ENCODE measurements at places on chromosomes 5 and 9. TPM values are rescaled to one million over a fixed set of nuclear protein-coding genes. Genes with fewer than 3 reads are reported as not detected.

DNA sequence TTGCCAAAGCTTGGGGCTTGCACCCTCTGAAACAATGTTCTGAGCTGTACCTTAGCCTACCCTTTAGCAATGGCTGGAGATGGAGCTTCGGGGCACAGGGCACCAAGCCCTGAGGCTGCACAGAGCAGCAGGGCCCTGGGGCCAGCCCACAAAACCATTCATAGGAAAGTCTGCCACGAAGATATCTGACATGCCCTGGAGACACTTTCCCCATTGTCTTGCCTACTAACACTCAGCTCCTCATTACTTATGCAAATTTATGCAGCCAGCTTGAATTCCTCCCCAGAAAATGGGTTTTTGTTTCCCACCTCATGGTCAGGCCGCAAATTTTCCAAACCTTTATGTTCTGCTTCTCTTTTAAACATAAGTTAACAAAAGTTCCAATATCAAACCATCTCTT is 105.7 kb downstream of the DTWD2 start:
- DNase-seq, result no peak

The SLCO6A1 gene
- total RNA-seq, result not detected

The IL4 gene
- total RNA-seq, result not detected

The ZNF189 gene
- 5.7 TPM for total RNA-seq

The FSTL4 gene
- total RNA-seq, result 0.29 TPM

DNA sequence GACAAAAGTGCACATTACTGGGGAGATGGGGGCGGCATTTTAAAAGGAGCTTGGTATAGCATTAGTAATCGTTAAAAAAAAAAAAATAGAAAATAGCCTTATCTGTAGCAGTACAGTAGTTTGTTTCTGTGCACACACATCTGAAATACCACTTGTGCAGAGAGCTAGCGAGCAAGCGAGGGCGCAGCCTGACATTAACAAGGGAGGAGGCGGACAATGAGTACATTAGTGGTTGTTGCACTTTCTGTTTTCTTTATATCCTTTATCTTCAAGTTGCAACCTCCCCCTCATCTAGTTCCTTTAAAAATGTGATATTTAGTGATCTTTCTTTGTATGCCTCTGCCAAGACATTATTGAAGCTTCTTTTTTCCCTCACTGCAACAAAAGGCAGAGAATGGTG is 880 bp upstream of the PTPDC1 start:
- DNase-seq, result no peak

- DNase-seq, result no peak
Measured at GRCh38 chr9:93116072-93116961, 17.7 kb downstream of the NINJ1 start.

- DNase-seq, result no peak
Measured at GRCh38 chr5:56543441-56544388, 271.6 kb upstream of the MAP3K1 start.

The PAX5 gene
- 0.21 TPM for total RNA-seq

- no peak for DNase-seq
Measured at GRCh38 chr9:129929496-129930125, 94.4 kb downstream of the USP20 start.

DNA sequence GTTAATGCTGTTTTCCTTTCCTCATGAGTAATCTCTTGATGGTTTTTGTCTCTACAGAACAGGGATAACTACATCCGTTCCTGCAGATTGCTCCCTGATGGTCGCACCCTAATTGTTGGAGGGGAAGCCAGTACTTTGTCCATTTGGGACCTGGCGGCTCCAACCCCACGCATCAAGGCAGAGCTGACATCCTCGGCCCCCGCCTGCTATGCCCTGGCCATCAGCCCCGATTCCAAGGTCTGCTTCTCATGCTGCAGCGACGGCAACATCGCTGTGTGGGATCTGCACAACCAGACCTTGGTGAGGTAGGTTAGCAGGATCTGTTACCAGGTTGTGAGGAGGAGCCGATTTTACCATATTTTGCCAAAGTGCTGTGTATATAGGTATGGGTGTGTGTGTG is 148.2 kb downstream of the TLE4 start:
- no peak for DNase-seq

DNA sequence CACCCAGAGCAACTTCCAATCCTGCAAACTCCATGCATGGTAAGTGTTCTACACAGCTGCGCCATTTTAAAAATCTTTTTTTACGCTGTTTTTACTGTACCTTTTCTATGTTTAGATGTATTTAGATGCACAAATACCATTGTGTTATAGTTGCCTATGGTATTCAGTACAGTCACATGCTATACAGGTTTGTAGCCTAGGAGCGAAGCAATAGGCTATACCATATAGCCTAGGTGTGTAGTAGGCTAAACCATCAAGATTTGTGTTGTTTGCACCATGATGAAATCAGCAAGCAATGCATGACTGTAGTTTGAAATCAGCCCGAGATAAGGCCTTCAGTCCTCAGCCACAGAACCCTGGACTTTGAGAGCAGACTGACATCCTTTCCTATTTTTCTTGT is 101.2 kb downstream of the LIX1 start:
- DNase-seq, result no peak

The STPG3 gene
- total RNA-seq, result not detected
